NCI-H526 (cell line): ENCODE measurements at places on chromosomes 6 and 20.

GRCh38 chr6:38088010-38088409 lies 268.5 kb downstream of the ZFAND3 start:
- DNase-seq, result no peak

DNA sequence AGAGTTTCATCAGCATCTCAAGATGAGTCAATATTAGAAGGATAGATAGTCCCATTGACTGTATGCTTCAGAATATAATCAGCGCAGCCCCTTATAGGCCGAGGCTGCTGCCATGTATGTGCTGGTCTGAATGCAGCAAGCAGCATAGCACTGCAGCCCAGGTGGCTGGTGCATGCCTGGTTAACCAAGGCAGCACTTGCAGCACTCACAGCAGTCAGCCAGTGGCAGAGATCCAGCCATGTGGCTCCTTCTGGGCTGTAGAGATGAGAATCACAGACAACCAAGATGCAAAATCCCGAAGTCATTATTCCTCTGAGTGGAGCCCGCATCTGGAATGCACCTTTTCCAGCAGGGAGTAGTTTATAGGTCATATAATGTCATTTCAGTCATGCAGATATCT lies 251.9 kb downstream of the UST start:
- no peak for DNase-seq

GRCh38 chr20:45115829-45116228 lies 855 bp upstream of the WFDC5 start:
- DNase-seq, result no peak

DNA sequence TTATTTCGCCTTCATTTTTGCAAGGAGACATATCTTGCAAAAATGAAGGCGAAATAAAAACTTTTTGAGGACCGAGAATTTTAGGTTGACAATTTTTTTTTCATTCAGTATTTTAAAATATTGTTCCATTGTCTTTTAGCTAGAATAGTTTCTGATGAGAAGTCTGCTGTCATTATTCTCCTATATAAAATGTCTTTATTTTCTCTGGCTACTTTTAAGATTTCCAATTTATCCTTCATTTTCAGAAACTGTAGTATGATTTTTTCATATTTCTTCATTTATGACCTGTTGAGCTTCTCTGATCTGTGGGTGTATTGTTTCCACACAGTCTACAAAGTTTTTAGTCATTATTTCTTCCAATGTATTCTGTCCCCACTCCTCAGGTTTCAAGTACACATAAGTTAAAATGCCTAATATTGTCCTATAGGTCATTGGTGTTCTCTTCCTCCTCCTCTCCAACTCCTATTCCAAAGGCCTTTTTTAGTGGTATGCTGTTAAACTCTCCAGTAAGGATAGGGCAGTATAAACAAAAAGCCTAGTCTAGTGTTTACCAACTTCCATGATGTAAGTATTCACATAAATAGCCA lies 15.7 kb downstream of the AHI1 start:
- DNase-seq, result no peak

- no peak for DNase-seq
Observed at GRCh38 chr6:111478064-111478476, 4.9 kb downstream of the REV3L start.

DNA sequence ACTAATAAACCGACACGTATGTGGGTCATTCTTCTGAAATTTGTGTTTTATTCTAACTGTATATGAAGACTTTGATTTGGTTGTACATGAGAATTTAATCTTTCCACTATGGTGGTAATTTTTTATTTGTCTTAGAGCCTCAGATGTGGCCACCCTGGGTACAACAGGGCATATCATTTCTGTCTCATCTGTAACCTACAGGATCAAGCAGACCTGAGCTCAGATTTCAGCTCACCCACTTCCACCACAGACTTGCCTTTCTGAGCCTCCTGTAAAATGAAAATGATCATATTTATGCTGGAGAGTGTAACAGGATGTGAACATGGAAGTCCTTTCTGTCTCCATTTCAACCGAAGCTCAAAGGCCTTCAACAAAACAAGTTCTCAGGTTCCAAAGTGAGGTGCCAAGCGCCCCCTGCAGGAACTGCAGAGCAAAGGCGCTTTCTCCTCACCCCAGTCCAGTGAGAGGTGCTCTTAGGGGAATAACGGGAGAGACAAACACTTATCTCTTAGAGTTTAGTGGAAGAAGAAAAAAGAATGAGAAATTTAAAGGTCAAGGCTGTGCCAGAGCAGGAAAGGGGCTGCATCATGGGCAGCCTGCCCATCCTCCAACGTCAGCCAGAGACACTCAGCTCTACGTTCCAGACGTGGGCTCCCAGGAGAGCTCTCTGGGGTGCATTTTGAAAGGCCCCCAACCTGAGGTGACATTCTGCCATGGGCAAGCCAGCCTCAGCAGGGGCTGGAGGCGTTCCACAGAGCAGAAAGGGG lies 23.0 kb upstream of the CD24 start:
- DNase-seq, result peak; percentile 29

DNA sequence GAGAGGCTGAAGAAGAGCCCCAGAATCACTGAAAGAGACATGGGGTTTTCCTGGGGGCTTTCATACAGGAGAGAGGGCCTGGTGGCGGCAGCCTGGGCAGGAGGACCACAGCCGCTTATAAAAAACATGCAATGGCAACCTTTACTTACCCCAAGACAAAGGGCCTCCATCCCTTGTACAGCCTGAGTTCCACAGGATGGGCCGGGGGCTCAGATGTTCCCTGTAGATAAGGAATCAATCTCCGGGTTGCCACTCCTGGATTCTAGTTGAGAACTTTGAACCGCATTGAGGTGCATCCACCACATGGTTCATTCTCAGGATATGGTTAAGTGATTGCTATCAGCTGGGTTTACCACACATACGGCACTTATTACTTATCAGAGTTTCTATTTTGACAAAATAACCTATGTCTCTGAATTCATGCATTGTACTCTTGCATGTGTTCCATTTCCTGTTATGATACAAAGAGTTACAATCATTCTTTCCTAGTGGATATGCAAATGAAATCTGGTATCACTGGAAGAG lies 677.6 kb downstream of the KIF16B start:
- no peak for DNase-seq

DNA sequence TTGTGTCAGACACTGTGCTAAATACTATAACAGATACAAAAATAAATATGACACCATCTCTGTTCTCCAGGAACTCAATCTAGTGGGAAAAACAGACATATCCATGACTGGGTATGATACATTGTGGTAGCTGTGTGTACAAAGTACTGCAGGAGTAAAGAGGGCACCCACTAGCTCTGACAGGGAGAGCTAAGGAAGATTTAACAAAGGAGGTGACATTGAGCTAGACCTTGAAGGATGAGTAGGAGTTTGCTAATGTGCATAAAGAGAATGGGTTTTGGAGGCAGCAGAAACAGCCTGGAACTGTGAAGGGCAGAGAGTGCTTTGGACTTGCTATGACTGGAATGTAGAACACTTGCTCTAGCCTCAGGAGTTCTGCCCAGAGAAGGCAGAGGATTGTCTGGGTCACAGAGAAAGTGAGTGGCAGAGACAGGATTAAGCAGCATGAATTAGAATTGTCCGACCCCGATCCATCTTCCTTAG lies 14.4 kb downstream of the MMP24 start:
- DNase-seq, result no peak

- DNase-seq, result no peak
Observed at GRCh38 chr6:161674930-161675682, 401.2 kb upstream of the AGPAT4 start.

- DNase-seq, result no peak
Observed at GRCh38 chr20:55354720-55355119, 650.6 kb downstream of the CBLN4 start.

DNA sequence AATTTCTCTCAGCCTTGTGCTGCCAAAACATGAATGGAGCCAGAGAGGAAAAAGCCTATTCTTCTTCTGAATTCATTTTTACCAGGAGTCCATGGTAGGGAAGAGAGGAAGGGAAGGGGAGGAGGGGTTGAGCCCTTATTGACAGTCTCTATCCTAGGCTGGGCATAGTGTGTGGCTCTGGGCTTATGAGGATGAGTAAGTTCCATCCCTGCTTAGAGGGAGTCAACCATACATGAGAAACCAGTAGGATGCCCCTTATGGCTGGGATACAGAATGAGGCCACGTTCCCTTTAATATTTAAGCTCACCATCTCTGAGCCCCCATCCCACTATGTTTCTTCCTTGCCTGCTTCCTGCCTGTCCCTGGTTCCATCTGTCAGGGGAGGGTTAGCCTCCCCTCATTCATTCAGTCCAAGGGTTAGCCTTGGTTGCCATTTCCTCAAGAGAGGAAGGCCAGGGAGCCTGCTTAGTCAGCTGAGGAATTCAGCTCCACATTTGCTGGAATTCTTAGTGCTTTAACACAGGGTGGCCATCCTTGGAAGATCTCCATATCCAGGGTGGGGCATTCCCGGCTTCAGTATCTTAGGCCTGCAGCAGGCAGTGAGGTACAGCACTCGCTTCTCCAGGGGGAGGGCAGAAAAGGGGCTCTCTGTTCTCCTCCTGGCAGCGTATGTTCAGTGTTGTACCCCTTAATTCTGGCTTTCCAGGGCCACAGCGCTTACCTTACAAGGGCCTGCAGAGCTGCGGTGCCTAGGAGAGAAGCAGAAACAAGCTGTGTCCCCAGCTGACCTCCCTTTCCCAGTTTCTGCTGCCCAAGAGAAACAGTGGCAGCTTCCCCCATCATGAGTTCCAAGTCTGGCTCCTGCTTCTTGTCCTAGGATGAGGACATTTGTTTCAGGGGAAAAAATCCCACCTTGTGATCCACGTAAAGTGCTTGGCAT lies 12.5 kb downstream of the SIRT5 start:
- DNase-seq, result no peak

DNA sequence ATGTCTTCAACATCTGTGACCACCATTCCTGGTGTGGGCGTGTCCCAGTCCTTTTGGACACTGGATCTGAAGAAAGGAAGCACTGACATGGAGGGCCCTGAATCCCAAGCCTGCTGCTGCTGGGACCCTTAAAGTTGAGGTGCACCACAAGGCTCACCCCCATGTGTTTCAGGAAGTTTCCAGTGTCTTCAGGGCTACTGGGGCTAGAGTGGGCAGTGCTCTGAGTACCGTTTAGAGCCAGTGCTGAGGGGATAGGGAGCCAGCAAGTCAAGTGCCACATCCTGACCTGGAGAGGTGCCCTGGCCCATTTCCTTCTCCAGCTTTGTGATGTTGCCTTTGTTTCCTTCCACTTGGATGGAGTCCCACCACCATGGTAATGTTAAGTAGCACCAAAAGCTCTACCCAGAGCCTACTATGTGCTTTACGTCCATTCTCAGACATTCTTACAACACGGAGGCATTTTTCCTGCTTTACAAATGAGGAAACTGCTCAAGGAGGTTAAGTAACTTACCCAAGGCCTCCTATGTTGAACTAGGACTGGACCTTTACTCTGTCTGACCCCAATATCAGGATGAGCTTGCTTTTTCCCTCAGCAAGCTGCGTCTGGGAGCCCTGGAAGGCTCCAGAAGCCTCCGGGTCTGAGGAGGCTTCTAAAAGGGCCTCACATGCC lies 552 bp upstream of the DEF6 start:
- DNase-seq, result no peak

DNA sequence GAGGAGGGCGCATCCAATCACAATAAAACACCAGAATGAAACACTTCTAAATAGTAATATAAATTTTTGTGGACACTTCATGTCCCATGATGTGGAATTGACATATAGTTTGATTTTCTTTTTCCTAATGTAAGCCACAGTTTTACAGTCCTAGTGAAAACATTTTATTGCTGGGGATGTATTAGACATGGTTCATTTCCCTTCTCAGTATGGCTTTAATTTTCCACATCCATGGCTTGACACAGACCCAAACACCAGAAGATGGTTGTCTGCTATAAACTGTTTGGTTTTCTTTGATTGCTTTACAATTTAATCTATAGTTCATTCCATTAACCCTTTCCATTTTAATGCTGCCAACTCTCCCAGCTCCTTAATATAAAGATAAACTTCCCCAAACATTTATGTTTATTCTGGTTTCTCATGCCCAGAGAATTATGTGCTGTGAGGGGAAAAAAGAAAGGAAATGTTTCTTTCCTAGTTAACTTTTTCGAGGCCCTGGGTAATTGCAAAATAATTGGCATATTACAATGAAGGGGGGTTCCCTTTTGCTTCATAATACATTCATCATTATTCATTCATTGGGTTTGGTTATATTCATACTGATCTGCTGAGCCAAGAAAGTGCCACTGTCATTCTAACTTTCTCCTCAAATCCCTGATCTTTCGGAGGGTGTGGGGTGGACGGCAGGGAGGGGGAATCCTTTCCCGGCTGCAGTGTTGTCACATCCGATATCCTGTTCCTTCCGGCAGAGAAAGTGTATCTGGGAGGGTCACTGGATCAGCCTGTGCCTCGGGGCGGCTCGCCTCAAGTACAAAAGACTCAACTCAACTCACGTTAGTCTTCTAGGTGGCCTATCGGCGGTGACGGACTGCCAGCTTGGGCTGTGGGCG lies 127.6 kb upstream of the TFAP2D start:
- no peak for DNase-seq

DNA sequence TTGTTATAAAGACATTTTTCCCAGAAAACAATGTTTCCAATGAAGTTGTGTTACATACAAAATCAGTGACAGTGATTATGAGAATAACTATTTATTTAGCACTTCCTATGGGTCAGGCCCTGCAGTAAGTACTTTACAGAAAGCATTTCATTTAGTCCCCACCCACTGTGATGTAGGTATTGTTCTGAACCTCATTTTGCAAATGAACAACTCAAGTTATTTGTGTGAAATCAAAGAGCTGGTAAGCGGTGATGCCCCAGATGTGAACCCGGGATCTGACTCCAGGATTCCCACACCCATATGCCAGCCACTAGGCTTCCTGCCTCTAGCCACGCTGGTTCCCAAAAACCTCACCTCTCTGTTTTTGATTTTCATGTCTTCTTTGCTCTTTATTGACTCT lies 30.9 kb downstream of the FAXC start:
- no peak for DNase-seq

- DNase-seq, result no peak
Observed at GRCh38 chr6:126180585-126180984, 159.3 kb upstream of the CENPW start.

DNA sequence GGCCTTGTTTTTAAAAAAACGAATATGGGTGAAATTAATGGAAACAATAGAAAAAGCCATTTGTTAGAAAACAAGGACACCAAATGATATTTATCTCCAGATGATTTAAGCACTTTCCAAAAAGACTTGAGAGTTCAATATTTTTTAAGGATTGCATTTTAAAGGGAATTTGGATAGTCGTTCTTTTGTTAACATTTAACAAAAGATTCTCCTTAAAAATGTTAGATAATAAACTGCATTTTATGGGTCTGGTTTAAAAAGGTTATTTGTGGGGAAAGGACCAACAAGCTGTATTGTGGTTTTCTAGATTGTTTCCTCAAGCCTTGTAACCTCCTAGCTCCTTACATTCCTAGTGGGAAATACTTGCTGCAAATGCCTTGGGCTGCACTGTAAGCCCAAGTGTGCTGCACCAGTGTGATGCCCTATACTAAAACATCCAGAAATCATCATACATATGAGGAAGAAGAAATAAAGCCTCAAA lies 1.5 kb upstream of the PHIP start:
- no peak for DNase-seq
